Activated CD8-positive, alpha-beta memory T cell treated with anti-CD3 and anti-CD28 coated beads for 48 hours (primary cell): ENCODE measurements at places on chromosomes 7 and 10.

GRCh38 chr10:82968533-82968932 is 1093.5 kb downstream of the NRG3 start:
- no peak for DNase-seq

DNA sequence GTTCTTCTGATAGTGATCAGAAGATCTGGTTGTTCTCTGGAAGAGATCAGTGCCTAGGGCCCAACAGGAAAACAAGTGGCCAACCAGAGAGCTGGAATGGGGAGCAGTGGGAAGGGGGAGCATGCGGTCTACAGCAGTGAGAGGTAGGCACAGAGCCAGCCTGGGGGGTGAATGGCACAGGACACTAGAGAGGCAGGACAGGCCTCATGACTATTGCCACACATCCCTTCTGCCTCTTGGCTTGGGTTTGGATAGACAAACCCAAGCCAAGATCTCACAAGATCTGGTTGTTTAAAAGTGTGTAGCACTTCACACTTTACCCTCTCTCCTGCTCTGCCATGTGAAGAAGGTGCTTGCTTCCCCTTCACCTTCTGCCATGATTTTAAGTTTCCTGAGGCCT is 224.4 kb downstream of the ARHGAP12 start:
- DNase-seq = no peak

DNA sequence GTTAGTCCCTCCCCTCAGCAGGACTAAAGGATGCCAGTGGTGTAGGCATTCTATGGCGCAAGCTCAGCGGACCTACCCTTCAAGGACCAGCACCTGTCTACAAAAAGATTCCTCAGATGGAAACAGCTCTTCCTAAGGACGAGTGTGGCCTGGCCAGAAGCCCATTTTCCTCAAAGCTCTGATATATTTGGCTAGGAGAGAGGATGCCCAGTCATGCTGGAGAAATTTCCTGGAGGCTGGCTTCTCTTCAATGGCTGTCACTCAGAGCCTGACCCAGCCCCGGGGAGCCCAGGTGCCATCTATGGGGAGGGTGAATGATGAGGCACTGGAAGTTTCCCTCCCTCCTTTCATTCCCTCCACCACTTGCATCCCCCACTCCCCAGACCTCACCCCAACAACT is 111.5 kb downstream of the PLXNA4 start:
- DNase-seq = no peak

- DNase-seq = no peak
Measured at GRCh38 chr7:93178213-93178612, 30.0 kb upstream of the SAMD9L start.

DNA sequence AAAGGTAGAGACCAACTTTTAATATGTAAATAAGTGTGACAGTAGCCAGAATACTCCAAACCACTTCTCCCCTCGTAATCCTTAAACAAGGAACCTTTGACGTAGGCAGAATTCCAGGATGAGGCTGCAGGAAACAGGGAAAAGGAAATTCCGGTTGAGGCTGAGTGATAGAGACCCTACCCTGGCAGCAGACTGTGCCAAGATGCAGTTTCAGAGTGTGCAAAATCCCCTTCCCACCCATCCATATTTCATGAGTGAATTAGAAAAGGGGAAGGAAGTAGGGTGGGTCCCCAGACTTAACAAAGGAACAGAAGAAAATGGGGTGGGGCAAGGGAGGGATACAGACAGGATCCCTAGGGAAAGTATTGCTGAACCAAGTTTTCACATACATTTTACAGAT is 143.0 kb downstream of the RAPGEF5 start:
- DNase-seq = no peak

GRCh38 chr7:135950972-135951371 is 26.2 kb downstream of the MTPN start:
- no peak for DNase-seq

DNA sequence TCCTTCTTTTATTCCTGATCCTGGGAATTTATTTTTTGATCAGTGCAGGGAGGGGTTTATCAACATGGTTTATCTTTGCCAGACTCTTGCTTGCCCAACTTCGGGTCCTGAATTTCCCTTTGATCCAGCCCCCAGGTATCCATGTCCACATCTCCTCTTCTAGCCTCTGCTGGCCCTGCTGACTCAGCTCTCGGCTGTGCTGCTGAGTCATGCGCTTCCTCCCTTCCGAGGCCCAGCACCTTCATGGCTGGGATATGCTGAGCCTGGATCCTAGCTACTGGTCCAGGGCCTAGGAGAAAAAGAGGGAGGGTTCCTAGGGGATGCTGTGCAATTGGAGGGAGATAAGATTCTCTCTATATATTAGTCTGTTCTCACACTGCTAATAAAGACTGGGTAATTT is 380.7 kb upstream of the SHH start:
- no peak for DNase-seq

DNA sequence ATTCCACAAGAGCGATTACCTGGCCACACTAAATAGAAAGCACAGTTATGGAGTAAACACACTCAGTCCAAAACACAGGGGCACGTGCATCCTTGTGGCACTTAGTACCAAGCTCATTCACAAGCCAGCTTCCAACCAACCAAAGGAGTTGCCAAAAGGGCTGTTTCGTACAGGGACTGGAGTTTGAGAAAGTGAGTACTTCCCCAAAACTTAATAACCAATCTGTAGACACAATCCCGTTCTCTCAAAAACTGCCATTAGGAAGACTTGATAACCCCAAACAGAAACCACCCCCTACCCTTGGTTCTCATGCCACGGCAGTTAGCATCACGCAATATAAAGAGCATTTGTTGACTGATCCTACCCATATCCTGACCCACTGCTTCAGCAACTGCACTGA is 166.2 kb upstream of the ASAH2 start:
- DNase-seq = no peak

GRCh38 chr7:47283497-47284131 is 298.3 kb downstream of the TNS3 start:
- DNase-seq = no peak

- no peak for DNase-seq
Measured at GRCh38 chr7:20343205-20343604, 12.5 kb downstream of the ITGB8 start.

DNA sequence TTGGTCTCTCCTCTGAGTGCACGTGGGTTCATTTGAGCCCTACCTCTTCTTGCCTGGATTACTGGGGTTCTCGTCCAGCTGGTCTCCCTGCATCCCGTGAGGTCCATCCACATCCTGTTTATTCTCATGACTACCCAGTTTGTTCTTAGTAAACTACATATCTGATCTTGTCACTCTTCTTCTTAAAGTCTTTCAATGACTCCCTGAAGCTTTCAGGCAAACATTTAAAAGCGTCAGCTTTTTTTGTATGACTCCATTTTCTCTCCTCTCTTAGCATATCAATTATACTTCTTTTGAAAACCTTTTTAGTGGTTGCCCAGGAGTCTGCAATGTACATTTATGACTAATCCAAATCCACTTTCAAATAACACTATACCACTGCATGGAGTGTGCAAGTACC is 7.5 kb downstream of the SFXN2 start:
- DNase-seq = no peak

DNA sequence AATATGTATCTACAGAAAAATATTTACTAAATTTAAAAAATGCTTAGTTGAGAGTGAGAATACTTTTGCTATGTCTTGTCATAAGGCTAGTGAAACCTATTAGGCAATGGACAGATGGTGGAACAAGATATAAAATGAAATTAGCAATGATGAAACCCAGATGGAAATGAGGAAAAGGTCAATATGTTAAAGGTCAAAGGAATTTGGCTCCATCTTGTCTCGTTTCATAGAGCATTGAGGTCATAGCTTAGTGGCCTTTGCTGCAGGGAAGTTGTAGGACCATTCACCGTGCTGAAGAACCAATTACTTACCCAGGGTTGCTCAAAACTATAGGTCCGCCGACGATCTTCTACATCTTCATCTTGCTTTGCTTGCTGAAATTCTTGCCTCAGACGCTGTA is 683.9 kb downstream of the PARD3 start:
- DNase-seq = no peak

GRCh38 chr7:132380059-132380458 is 196.2 kb downstream of the PLXNA4 start:
- DNase-seq = no peak

DNA sequence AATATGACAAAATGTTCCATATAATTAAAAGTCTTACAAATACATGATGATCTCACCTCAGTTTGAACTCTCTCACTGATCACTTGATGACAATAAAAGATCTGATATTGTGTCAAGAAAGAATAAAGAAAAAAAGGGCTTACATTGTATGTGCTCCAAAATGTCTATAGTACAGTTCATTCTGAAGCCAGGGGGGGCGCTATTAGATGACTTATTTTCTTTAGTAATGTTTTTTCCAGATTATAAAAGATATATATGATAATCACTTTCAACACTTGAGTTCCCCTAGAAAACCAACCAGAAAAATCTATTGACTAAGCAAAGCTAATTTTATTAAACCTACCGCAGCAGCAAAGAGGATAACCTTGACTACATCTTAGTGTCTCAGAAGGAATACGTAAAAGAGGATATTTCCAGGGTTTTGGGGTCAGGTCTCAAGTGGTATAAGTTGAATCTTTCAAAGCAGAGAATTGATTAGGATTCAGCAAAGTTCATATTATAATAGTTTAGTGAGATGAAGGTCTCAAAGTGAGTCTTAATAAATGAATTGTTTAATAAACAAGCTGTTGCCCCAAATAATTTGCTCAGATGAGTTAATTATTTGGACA is 55.8 kb downstream of the PTN start:
- DNase-seq = no peak

DNA sequence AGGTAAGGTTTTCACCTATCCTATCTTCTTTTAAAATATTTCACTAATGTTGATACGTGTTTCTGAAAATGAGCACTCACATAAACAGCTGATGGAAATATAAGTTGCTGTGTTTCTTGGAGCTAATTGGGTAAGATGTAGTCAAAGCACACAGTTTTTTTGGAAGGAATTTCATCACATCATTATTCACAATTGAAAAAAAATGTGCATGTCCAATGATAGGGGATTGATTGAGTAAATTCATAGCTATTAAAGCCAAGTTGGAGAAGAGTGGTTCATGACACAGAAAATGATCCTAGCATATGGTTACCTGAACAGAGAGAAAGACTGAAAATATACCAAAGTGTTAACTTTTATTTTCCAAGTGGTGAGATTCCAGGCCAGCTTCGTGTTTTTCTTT is 29.6 kb downstream of the GLI3 start:
- no peak for DNase-seq

- no peak for DNase-seq
Measured at GRCh38 chr7:122148081-122148480, 4.0 kb upstream of the AASS start.

DNA sequence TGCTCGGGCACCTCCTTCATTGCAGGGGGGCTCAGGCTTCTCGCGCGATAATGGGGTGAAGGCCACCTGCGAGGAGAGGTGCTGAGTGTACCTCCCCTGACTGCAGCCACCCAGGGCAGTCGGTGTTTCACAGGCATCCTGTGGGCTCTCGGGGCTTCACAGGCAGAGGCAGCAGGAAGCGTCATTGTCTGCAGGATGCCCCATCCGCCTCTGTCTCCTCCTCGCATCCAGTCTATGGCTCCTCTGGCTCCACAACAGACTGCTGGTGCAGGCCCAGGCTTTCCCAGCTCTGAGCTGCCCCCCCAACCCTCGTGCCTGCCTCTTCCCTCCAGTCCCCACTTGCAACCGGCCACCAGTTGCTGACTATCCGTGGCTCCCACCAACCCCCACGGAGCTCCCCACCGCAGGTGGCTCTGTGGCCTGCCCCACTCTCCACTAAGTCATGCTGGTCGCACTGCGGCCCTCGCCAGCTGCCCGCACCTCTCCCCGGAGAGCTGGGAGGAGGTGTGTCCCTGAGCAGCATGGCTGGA is 36.5 kb downstream of the CAMK2B start:
- no peak for DNase-seq

GRCh38 chr10:131909014-131909808 is 8.4 kb downstream of the PPP2R2D start:
- no peak for DNase-seq
